ENCODE measurements at places on chromosomes 12 and 14.

GRCh38 chr12:22310709-22311108 lies 23.8 kb downstream of the ST8SIA1 start:
- DNase-seq, result no peak

GRCh38 chr12:105641749-105642148 lies 311.3 kb downstream of the C12orf75 start:
- no peak for DNase-seq

GRCh38 chr14:92685784-92686355 lies 62.6 kb downstream of the LGMN start:
- DNase-seq, result no peak

- DNase-seq, result no peak
Observed at GRCh38 chr12:11739980-11740577, 90.6 kb downstream of the ETV6 start.

GRCh38 chr14:103319422-103319821 lies 14.6 kb upstream of the EIF5 start:
- no peak for DNase-seq

DNA sequence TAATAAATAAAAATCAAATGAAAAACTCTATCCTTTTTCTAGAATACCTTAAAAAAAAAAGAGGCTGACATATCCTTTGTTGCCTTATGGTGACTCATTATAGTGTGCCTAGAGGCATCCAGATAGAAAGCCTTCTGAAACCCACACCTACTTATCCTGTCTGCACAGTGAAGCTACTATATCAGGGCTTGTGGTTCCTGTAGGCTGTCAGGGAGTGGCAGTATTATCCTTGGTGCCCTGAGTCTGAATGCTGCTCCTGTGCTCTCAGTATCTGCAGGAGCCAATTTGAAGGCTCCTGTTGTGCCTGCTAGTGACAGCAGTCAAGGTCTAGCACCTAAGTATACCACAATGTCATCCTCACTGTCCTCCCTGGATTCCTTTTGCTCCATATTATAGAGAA lies 168.4 kb upstream of the AVPR1A start:
- DNase-seq, result no peak

DNA sequence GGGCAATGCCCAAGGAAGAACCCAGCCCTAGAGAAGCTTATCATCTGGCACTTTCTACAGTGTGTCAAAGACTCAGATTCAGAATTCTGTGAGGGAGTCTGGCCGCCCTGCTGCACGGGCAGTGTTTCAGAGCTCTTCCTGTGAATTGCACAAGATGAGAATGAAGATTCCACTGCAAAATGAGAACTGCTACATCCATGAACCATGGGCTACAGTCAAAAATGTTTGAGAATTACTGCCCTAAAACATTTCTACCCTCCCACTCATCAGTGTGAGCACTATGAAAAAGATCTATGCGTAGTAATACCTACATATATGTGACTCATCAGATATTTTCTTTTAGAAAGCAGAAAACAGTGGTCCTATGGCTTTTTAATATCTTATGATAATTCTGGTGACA lies 104.0 kb downstream of the STAB2 start:
- DNase-seq, result no peak

- DNase-seq, result no peak
Observed at GRCh38 chr12:49748800-49749199, 7.4 kb downstream of the TMBIM6 start.

GRCh38 chr14:80264702-80265101 lies 53.4 kb upstream of the DIO2 start:
- no peak for DNase-seq
